ENCODE measurements at places on chromosomes 7 and 10.

DNA sequence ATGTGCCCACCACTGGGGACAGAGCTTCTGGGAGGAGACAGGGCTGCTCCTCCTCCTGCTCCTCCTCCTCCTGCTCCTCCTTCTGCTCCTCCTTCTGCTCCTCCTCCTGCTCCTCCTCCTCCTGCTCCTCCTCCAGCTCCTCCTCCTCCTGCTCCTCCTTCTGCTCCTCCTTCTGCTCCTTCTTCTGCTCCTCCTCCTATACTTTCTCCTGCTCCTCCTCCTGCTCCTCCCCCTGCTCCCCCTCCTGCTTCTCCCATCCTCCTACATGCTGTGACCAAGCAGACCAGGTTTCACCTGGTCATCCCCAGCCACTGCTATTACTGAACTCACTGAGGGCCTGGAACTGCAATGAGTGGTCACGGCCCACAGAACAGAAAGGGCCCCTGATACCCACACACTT is 154.0 kb upstream of the PPP2R2D start:
- no peak for DNase-seq

GRCh38 chr7:127792528-127793342 is 140.7 kb downstream of the SND1 start:
- no peak for DNase-seq

DNA sequence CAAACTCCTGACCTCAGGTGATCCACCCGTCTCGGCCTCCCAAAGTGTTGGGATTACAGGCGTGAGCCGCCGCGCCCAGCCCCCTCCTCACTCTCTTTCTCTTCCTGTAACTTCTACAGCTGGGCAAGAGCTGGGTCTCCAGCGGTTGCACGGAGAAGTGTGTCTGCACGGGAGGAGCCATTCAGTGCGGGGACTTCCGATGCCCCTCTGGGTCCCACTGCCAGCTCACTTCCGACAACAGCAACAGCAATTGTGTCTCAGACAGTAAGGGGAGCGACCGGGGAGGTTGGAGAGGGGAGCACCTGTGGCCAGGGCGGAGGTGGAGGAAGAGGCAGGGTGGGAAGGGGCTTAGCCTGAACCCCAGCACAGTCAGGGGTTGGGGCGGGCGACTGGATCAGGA is 41.4 kb downstream of the EPHB4 start:
- no peak for DNase-seq

DNA sequence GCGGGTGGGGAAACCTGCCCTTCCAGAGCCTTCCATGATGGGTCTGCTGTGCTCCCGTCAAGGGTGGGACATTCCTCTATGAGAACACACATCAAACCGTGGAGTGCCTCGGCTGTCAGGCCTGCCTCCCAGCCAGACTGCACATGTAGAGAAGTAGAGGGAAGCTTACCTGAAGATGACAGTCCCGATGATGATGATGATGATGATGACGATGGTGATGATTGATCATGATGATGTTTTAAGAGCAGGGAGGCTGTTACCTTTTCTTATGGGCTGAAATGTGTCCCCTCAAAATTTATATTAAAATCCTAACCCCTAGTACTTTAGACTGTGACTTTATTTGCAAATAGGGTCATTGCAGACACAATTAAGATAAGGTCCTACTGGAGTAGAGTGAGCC is 76.1 kb upstream of the ANLN start:
- DNase-seq = no peak

DNA sequence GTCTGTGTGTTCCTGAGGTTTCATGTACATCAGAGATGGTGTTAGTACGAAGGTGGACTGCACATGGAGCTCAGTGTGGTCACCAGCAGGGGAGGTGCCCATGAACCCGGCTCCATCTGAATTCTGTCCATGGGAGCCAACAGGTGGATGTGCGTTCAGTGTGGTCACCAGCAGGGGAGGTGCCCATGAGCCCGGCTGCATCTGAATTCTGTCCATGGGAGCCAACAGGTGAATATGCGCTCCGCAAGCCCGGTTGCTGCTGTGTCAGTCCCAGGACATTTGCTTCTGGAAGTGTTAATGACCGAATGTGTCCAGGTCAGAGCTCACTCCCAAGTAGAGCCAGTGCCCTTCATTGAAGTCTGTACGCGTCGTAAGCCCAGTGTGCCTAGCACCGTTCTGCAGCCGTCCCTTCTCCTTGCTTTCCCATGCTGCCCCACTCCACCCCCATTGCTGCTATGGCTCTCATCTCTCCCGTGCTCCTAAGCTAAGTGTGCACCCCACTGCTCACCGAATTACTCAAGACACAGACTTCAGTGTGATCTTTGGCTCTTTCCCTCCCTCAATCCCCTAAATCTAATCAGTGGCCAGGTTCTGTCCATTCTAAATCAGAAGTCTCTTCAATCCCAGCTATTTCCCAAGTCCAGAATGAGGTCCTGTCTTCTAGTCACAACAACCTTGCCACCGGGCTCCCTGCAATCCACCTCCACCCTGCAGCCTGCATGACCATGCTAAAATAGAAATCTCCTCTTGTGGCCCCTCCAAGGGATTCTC is 352.4 kb downstream of the TCERG1L start:
- DNase-seq = no peak

DNA sequence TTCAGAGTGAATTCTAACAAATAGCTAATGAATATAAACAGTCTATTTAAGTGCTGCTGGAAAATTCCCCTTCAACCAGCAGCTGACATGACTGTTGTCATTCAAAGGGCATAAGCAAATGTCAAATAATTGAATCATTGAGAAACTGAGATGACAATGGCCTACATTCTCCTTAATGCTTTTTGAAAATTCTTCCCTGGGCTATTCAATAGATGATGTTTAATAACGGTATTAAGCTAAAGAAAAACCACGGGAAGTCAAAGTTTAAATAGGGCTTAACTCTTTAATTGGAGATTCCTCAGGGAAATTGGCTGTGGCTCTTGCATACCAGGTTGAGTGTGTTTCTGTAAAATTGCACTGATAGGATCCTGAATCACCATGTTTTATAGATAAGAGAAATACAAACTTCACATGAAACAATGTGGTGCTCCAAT is 77.0 kb downstream of the ARL4A start:
- DNase-seq = no peak

DNA sequence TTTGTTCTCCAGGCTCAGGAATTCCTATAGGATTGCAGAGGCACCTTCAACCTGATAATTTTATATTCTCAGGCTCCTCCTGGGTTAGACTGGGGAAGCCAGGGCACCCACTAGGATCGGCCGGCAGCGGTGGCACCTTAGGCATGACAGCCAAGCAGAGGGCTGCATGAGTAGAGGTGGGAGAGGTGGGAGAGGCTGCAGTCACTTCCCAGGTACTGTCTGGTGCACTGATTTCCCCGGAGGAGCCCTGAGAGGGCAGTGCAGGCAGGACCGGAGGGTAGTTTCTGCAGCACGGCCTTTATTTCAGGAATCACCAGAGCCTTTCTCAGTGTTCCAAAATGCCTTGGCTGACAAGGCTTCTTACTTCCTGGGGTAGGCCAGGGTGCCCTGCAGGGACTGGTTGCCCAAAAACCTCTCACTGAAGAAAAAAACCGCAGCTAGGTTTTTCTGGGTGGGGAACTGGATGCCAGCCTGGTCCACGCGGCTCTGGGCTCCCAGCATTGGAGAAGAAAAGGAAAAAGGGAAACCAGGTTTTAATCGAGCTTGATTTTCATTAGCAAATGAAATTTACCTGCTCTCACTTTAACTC is 3.6 kb upstream of the HOXA13 start:
- DNase-seq = no peak

GRCh38 chr10:96896884-96897589 is 64.9 kb downstream of the LCOR start:
- no peak for DNase-seq

- DNase-seq = no peak
Observed at GRCh38 chr7:52831321-52831720, 204.1 kb upstream of the POM121L12 start.

DNA sequence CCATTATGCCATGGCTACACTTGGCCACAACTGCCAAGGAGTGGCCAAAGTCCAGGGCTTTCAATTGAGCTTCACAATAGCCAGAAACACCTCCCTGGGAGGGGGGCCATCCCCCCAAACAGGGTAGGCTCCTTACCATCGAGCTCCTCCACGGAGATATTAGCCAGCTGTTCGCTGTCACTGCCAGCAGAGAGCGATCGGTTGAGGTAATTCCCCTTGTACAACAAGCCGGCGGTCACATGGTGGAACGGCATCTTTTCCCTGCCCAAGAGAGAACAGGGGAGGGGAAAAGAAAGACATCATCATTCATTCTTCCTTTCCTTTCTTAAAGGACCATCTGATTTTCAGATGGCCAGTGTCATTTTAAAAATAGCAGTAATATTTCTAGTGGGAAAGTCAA is 133.6 kb downstream of the CALN1 start:
- no peak for DNase-seq

DNA sequence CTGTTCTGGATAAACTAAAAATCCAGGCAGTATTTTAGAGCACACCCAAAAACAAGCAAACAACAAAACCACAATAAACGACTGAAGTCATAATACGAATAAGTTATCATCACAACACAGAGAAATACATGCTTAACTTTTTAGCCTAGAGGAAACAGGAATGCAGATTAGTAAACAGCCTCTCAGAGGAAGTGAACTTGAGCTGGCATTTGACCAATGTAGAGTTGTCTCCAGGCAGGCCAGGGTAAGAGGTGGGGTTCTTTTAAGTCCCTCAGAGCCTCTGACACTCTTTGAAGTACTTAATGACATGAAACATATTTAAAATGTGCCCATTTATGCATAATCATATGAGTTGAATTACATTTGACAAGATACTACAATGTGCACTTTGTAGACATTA is 43.3 kb upstream of the PLXDC2 start:
- DNase-seq = no peak

DNA sequence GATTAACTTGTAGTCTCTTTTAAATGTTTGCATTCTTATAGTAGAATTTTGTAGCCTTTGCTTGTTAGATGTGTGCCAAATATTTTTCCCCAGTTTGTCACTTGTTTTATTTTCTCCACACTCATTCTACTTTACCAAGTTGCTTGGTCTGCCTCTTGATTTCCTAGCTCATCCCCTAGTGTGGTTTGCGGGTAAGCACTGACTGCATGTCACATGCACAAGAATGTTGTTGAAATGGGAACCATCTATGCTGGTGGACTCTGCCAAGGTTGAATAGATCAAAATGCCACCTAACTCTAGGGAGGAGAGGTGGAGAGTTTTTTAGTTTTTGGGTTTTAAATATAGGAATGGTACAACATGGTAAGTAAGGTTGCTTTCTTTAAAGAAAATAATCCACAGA is 47.6 kb downstream of the FZD1 start:
- DNase-seq = no peak

- DNase-seq = no peak
Observed at GRCh38 chr7:92793656-92794205, 42.6 kb downstream of the CDK6 start.

Data from AG04450 (cell line).